ENCODE measurements at places on chromosomes 6 and 20.
A peak's percentile ranks its signal among the peaks of the same experiment; 100 is the strongest.

DNA sequence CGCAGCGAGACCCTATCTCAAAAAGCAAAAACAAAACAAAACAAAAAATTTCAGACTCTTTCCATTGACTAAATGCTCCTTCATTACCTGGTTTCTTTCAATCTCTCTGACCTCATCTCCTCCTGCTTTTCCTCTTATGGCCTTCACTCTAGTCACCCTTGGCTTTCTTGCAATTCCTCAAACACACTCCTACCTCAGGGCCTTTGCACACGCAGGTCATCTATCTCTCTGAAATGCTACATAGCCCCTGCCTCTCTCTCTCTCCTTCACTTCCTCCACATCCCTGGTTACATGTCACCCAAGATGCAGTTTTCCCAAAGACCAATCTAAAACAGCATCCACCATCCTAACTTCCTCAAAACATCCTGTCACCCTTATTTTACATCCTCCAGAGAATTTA is 96.8 kb downstream of the PREX1 start:
- DNase-seq: no peak

DNA sequence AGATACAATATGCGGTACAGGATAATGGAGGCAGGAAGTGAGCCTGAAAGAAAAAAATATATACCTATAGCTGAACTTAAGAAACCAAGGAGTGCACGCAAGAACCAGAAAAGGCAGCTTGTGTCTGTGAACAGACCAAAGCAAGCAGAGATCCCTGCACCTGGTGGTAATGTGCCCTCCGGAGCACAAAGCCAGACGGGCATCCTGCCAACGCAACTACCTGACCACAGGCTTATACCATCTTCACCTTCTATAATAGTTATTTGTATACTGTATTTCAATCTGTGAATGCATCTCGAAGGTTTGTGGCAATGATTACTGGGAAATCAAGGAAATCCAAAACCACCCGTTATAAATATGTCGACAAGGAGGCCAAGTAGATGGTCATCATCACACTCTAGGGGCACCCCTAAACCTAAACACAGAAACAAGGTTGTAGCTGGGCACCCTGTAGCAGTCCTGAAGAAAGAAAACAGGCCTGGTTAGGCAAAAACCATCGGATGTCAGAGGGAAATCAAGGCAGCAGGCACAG is 801 bp downstream of the FBXL4 start:
- peak; percentile 51 for DNase-seq

GRCh38 chr20:37096415-37097041 is 731 bp upstream of the RBL1 start:
- peak; percentile 19 for DNase-seq

GRCh38 chr20:54083459-54083858 is 13.1 kb upstream of the BCAS1 start:
- no peak for DNase-seq

DNA sequence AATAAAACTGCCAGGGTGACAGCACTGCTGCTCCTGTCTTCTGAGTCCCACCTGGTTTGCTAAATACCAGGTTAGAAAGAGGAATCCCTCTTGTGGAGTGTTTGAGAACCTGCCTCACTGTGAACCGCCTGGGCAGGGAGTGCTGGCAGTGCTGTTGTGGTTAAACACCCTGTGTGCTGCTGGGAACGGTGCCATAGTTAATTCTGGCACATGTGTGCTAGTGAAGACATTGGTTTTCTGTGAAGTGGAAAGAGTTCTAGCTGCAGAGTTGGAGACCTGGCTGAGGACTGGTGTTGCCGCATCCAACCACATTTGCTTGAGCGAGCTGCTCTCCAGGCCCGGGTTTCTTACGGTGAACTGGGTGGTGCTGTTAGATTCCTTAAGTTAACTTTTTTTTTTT is 72.7 kb downstream of the IGF2R start:
- no peak for DNase-seq

- DNase-seq: no peak
These were observed 87.8 kb downstream of the UTRN start for GRCh38 chr6:144372611-144373594.

DNA sequence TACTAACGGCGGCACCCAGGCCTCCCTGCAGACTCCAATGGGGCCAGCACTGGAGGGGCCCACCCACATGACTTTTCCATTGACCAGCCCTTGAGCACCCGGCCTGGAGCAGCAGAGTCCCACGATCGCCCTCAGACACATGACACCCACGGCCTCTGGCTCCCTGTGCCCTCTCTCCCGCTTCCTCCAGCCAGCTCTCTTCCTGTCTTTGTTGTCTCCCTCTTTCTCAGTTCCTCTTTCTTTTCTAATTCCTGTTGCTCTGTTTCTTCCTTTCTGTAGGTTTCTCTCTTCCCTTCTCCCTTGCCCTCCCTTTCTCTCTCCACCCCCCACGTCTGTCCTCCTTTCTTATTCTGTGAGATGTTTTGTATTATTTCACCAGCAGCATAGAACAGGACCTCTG is 26.1 kb upstream of the FANCE start:
- no peak for DNase-seq

DNA sequence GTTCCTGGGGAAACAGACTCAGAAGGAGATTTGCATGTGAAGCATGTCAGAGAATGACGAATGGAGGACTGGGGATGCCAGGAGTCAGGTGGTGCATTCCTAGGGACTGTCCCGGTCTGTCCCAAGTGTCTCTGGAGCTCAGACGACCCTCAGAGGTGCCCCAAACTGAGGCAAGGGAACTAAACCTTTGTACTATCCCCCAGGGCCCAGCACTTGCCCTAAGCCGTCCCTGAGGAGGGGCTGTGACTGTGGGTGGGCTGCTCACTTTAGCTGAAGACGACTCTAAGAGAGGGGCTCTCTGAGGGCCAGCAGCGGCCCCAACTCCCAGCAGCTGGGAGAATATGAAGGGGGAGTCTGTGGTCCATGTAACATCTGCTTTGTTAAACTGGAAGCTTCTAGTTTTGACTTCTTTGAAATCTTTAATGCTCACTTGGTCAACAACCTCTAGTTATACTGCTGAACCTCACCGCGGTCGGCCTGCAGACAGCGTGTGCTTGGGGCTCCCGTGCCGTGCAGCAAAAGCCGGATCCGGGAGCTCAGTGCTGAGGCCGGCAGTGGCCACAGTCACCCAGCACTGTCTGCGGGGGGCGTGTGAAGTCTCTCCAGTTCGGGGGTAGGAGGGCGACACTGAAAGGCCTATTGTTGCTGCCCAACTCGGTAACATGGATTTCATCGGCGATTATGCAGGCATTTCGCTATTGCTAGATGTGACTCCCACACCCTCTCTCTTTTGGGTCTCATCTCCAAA is 34.2 kb downstream of the TUBB2B start:
- no peak for DNase-seq

DNA sequence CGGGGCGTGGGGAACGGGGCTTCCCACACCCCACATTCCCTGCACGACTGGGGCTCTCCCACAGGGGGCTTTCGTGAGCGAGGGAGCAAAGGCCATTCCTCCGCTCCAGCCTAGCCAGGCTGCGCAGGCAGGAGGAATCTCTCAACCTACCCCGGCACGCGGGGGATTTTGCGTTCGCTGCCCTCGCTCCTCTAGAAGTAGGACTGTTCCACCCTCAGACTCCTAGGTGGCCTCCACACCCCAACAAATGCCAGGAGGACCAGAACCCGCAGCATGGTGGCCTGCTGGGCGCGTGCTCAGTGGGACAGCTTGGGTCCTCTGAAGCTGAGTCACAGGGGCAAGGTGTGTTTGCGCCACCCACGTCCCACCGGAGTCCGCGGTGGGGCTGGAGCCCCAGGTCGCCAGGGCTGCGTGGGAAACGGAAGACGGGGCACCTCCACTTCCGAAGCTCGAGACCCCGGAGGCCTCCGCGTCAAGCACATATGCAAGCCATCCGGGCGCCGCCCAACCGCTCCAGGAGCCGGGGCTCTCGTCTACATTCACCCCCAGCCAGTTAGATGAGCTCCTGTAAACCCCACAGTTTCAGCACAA is 1938.5 kb upstream of the DEFB115 start:
- DNase-seq: no peak

DNA sequence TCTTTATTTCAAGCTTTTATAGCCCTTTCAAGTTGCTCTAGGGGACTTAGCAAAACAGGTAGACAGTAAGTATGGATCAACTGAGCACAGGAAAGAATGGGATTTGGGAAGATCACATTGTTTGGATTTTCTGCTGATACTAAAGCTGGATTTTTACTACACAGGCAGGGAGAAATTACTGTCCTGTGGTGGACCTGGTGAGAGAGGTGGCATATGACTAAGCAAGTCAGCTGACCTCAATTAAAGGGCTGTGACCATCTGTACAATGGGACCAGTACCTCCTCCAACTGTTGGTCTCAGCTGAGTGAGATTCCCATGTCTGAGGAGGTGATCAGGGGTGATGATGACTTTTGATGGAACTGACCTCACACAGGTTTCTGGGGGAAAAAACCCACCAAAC is 28.0 kb downstream of the RREB1 start:
- DNase-seq: peak; percentile 48

- no peak for DNase-seq
These were observed 8.2 kb downstream of the MAS1L start for GRCh38 chr6:29479560-29479959.

- DNase-seq: no peak
These were observed 7.1 kb upstream of the E2F1 start for GRCh38 chr20:33693289-33693688.

- DNase-seq: no peak
These were observed 82.7 kb downstream of the SAMD3 start for GRCh38 chr6:130140084-130140483.

DNA sequence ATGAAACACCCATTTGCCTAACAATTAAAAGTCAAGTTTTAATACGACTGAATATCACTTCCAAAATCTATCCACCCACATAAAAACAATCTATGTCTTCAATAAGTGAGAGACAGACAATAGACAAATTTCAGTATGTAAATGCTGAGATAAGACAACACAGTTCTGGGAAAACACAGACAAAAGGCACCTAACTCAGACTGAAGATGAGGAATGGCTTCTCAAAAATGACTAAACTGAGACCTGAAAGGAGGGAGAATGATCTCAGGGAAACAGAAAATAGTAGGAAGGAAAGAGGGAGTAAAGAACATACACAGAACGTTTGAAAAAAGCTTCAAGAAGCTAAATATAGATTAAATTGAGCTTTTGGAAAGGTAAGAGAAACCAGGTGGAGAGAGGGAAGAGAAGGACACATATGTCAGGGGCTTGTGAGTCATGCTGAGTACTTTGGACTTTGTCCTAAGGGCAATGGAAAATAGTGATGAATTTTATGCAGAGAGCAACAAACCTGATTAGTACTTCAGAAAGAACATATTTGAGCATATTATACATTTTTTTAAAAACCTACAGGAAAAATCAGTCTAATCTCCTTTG is 16.1 kb downstream of the LMBRD1 start:
- DNase-seq: no peak

DNA sequence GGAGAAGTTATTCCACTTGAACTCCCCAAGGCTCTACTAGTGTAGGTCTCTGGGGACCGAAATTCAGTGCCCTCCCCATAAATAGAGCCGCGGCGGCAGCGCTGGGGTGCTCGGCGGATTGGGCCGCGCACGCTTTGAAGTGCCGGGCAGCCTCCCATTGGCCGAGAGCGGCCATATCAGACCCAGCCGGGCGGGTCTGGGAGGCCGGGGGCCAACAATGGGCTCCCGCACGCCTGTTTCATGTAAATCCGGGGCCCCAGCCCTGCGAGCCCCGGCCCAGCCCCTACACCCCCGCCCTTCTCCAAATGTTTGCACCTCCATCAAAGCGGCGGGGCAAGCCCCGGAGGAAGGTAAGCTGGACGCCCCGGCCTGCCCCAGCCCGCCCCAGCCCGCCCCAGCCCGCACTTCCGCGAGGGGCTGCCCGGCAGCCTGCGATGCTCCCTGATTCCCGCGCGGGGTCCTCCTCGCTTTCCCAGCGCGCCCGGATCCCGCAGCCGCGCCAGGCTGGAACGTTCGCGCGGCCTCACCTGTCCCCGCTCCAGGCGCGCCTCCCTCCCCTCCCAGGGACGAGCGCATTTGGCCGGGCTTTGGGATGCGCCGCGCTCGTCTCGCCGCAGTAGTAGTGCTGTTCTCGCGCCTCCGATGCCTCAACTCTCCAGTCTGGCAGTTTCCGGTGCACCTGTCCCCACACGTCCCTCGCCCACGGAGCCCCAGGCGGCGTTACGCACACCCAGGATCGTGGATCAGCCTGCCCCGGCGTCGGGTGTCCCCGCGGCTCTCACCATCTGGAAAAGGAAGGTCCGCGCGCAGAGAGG is at the start of gene TBXT:
Gene TBXT (minus strand): TSS at position 51 of the 815 bp plus-strand sequence. CDS start 260 bp downstream, outside the sequence.
- no peak for DNase-seq

DNA sequence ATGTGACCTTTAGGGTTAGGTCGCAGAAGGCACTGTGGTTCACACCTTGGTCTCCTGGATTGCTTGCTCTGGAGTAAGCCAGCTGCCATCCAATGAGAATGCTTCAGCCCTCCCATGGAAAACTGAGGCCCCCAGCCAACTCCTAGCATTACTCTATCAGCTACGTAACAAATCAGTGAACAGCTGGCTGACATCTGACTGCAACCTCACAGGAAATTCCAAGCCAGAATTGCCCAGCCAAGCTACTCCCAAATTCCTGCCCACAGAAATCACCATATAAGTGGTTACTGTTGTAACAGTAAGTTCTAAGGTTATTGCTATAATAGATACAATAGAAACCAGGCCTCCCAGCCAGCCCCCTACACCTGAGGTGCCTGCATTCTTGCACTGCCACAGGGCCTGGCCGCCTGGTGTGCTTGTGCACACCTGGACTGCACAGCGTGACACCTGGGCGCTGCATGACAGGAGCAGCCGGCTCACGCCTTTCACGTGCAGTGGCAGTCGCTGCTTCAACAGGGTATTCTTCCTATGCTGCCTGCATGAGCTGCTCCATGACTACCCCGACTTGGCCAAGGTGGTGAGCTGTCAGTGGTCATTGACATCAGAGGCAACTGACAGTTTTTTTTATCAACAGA is 429.7 kb upstream of the RUNX2 start:
- DNase-seq: no peak

- no peak for DNase-seq
These were observed 96.1 kb downstream of the NUS1 start for GRCh38 chr6:117771403-117771802.

GRCh38 chr6:142913036-142913510 is 31.9 kb downstream of the HIVEP2 start:
- peak; percentile 90 for DNase-seq

GRCh38 chr20:46308258-46309157 is at the start of gene CDH22:
CDH22 (minus strand) TSS chr20:46308498; CDS start chr20:46251294, 57,204 bp downstream.
- DNase-seq: peak; percentile 34

GRCh38 chr6:44650947-44651346 is 263.4 kb downstream of the CDC5L start:
- DNase-seq: no peak
